Suprapubic skin (tissue), 4 donors: ENCODE measurements at places on chromosomes 7 and 10.

- no peak for DNase-seq
Measured at GRCh38 chr10:108791794-108792474, 1131.4 kb downstream of the XPNPEP1 start.

DNA sequence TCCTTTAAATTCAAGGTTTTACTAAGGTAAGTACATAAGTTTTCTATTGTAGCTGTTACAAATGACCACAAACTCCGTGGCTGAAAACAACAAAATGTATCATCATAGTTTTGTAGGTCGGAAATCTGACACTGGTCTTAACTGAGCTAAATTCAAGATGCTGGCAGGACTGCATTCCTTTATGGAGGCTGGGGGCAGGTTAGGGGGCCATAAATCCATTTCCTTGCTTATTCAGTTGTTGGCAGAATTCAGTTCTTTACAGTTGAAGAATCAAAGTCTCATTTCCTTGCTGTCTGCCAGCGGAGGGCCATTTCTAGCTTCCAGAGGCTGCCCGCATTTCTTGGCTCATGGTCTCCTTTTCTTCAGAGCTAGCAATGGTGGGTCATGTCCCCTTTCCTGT lies 11.2 kb upstream of the PRR15 start:
- no peak for DNase-seq

- DNase-seq, result no peak
Measured at GRCh38 chr10:111865550-111865949, 318.0 kb downstream of the GPAM start.

- no peak for DNase-seq
Measured at GRCh38 chr7:42414028-42414427, 177.0 kb upstream of the GLI3 start.
